Activated CD4-positive, alpha-beta T cell treated with anti-CD3 and anti-CD28 coated beads for 48 hours (primary cell): ENCODE measurements at places on chromosomes 16 and 17.

DNA sequence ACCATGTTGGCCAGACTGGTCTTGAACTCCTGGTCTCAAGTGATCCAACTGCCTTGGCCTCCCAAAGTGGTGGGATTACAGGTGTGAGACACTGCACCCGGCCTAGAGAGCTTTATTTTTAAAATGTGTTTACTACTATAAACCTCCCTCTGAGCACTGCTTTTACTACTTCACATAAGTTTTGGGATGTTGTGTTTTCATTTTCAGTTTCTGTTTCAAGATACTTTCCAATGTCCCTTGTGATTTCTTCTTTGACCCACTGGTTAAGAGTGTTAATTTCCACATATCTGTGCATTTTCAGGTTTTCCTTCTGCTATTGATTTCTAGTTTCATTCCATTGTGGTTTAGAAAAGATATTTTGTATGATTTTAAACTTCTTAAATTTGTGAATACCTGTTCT is 74.4 kb downstream of the NETO2 start:
- no peak for DNase-seq

- no peak for DNase-seq
These were observed 34.5 kb downstream of the PSME3IP1 start for GRCh38 chr16:57151369-57151768.

DNA sequence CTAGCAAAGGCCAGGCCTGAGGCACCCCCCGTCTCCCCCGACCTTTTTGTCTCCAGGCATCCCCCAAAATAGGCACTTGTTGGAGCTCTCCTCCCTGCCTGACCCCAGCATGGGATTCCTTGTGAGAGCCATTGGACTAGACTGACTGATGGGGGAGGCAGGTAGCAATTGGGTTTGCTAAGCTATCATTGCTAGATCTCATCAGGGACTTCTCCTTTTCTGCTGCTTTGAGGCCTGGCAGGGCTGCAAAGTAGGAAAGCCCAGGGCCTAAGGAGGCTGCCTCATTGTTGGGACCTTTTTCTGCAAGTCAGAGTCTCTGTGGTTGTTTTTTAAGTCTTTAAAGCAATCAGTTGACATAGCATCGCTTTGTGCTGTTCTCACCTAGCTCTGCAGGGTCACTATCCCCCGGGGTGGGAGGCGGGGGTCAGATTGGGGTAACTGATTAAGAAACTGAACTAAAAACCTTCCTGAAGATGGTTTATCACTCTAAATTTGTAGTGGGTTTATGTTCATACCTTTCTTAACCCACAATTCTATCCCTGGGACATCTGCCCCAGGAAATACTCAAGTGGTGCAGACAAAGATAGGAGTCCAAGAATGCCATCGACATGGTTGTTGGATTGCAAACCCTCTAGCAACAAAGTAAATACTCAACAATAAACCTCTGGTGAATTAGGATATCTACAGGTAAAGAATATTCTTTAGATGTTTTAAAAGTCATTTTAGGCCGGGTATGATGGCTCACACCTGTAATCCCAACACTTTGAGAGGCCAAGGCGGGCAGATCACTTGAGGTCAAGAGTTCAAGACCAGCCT is 28.0 kb downstream of the LLGL2 start:
- DNase-seq: no peak

- DNase-seq: no peak
These were observed 299.7 kb downstream of the C16orf95 start for GRCh38 chr16:87017371-87018012.
